ENCODE measurements at places on chromosomes 2 and 18. TPM values are rescaled to one million over a fixed set of nuclear protein-coding genes. Genes with fewer than 3 reads are reported as not detected.

SERPINB2 gene
- total RNA-seq = 0.33 TPM

DSG1 gene
- not detected for total RNA-seq

DNA sequence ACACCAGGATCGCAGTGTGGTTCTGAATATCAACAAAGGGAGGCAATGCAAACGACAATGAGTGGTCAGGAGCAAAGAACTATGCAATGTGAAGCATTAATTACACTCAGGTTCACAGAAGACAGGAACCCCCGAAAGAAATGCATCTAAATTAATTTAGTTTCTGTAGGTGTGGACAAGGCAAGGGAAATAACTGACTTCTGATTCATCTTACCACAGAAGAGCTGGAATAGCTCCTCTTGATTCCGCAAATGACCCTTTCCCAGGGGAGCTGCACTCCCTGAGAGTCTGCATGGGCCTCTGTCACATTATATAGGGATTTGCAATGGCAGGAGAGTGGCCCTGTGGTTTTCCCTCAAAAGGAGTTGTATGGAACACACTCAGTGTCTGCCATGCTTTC is 263.9 kb upstream of the APCDD1 start:
- H3K27me3 ChIP-seq = no peaks in the 10 kb centered on the region
- no peaks in the 10 kb centered on the region for H3K4me1 ChIP-seq
- DNase-seq = no peak
- H3K4me3 ChIP-seq = no peak overlapping the region

DNA sequence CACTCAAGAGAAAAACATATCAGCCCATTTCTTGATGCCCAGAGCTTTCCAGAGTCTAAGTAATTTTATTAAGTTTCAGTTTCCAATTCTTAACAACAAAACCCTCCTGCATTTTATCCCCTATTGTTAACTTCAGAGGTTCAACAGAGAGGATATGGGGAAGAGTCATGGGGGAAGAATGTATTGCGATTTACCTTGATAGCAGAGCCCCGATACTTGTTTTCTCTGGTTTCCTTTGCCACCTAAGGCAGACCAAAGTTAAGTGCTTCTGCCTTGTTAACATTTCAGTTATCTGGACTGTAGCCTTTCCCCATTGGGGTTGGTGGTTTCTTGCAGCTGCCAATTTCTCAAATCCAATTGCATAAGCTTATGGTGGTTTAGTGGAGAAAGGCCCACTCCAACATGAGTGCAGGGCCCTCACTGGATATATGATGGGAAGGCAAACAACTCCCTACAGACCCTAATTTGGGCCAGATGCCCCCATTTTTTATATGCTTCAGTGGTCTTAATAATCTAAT is 82.0 kb upstream of the ITGB6 start:
- no peaks in the 10 kb centered on the region for H3K4me1 ChIP-seq
- peaks cover 11% of the 10 kb centered on the region for H3K36me3 ChIP-seq
- no peak for DNase-seq
- H3K27ac ChIP-seq = no peak overlapping the region
- H3K27me3 ChIP-seq = no peaks in the 10 kb centered on the region

- no peaks in the 10 kb centered on the region for H3K36me3 ChIP-seq
- DNase-seq = no peak
- peak within 1 kb of the TSS; percentile 59 for H3K27ac ChIP-seq
- peak within 1 kb of the TSS; percentile 71 for H3K4me3 ChIP-seq
- no peaks in the 10 kb centered on the region for H3K27me3 ChIP-seq
- H3K4me1 ChIP-seq = no peaks in the 10 kb centered on the region
These were observed at the start of gene CACNB4 for GRCh38 chr2:152098496-152099366. CACNB4 (minus strand) TSS chr2:152099044.

GRCh38 chr2:168567836-168568235 is 111.8 kb downstream of the CERS6 start:
- no peak overlapping the region for H3K27ac ChIP-seq
- H3K4me1 ChIP-seq = peaks cover 32% of the 10 kb centered on the region
- H3K4me3 ChIP-seq = no peak overlapping the region
- DNase-seq = no peak

GRCh38 chr2:198054299-198054698 is 249.9 kb downstream of the PLCL1 start:
- H3K27me3 ChIP-seq = no peaks in the 10 kb centered on the region
- no peaks in the 10 kb centered on the region for H3K4me1 ChIP-seq
- no peak overlapping the region for H3K27ac ChIP-seq
- no peaks in the 10 kb centered on the region for H3K36me3 ChIP-seq
- DNase-seq = no peak

DNA sequence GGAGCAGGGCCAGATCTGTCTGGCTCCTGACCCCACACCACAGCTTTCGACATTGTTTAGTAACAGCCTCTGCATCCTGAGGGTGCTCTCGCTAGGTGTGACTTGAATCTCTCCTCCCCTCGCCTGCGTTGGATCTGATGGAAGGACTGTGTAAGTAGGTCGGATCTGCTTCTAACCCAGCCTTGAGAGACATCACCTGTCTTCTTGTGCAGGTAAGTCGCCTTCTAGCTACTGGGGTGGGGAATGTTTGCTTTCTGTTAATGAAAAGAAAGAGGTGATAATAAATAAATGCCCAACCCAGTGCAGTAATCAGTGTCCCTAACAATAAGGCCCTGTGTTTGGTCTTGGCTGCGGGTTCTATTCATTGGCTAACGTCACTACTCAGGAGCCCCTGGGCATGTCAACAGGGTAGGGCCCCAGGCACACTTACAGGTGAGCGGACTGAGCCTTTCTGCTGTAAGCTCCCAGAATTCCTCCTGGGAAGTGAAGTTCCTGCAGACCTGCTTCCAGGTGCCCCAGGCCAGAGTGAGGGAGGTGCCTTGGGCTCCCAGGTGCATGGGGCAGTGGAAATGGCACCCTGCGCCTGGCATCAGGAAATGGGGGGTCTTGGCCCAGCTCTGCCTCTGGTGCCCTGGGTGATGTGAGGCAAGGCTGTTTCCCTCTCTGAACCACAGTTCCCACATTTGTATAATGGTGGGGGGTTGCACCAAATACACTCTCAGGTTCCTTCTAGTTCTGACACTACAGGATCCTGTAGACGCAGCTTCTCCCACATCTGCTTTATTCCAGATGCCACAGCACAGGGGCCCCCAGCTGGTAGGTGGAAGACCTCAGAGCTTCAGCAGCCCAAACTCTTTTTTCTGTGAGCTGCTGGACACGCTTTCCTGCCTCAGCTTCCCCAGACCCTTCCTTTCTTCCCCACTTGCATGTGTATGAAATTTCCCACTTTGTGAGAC is 11.2 kb upstream of the FOSL2 start:
- H3K4me1 ChIP-seq = no peaks in the 10 kb centered on the region
- DNase-seq = no peak
- no peaks in the 10 kb centered on the region for H3K36me3 ChIP-seq
- H3K27me3 ChIP-seq = no peaks in the 10 kb centered on the region
